ENCODE measurements at places on chromosomes 3 and 15. TPM values are rescaled to one million over a fixed set of nuclear protein-coding genes. Genes with fewer than 3 reads are reported as not detected.

The LTF gene
- not detected for total RNA-seq

The AP3B2 gene
- total RNA-seq: 0.16 TPM

The TEX55 gene
- not detected for total RNA-seq

The RAB5A gene
- total RNA-seq: 55.8 TPM

The TMA7 gene
- total RNA-seq: 312 TPM

The SKOR1 gene
- 0.09 TPM for total RNA-seq

The ERICH6 gene
- total RNA-seq: not detected

The GREM1 gene
- total RNA-seq: not detected

The PTX3 gene
- total RNA-seq: not detected

The GP9 gene
- total RNA-seq: not detected

The GOLGA8T gene
- total RNA-seq: not detected

The STRA6 gene
- 0.72 TPM for total RNA-seq

GRCh38 chr3:40779039-40779438, 254.3 kb downstream of the ZNF621 start:
- DNase-seq: no peak

DNA sequence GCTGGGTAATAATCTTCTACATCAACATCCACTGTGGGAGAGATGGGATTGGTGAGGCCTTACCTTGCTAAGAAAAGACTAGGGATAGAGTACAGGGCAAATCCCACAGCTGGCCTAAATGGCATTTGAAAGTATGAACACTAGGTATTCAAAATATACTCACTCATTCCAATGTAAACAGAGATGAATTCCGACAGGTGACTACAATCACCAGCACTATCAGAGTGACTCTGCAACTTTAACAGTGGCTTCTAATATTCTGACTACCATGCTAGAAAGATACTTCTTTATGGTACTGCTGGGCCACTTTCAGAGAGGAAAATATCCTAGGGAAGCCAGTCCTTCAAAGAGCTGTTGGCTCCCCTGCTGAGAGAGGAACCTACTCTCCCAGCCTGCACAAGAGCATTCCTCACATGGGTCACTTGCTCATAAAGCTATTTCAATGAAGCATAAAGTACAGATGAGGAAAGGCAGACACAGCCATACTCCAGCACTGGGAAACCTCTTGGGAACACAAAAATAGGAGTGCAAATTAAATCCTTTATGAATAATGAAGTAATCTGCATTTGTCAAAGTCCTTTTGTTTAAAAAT, 21.5 kb upstream of the MAN2C1 start:
- DNase-seq: no peak

DNA sequence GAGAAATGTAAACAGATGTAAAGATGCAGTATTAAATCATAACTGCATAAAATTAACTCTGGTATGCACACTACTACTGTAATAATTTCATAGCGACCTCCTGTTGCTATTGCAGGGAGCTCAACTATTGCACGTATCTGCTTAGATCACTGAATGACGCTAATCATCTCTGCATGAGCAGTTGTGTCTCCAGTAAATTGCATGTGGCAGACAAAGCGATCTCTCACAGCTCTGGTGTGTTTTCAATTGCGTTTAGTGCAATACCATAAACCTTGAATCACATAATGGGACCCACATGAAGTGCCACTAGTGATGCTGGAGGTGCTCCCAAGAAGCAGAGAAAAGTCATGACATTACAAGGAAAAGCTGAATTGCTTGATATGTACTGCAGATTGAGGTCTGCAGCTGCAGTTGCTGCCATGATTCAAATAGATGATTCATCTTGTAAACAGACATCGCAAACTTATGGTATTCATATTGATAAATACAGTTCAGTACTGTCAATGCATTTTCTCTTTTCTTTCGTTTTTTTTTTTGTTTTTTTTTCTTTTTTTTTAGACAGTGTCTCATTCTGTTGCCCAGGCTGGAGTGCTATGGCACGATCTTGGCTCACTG, 30.2 kb upstream of the LCTL start:
- no peak for DNase-seq

DNA sequence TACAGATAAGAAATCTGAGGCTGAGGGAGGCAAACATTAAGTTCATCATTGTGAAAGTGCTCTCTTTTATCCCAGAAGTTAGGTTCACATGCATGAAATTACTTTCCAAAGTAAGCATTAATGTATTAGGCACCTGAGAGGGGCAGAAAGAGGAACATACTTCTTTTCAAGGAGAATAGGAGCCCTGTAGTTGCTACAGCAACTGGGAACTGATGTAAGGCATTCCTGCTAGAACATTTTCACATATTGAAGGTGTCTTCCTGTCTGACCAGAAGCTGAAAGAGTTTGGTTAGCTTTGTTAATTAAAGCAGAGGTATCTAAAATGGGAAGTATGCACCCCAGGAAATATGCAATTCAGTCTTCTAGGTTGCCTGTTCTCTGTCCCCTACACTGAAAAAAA, 65.5 kb upstream of the ZBTB20 start:
- DNase-seq: no peak

GRCh38 chr3:160395297-160395696, 3.7 kb downstream of the IFT80 start:
- DNase-seq: no peak

DNA sequence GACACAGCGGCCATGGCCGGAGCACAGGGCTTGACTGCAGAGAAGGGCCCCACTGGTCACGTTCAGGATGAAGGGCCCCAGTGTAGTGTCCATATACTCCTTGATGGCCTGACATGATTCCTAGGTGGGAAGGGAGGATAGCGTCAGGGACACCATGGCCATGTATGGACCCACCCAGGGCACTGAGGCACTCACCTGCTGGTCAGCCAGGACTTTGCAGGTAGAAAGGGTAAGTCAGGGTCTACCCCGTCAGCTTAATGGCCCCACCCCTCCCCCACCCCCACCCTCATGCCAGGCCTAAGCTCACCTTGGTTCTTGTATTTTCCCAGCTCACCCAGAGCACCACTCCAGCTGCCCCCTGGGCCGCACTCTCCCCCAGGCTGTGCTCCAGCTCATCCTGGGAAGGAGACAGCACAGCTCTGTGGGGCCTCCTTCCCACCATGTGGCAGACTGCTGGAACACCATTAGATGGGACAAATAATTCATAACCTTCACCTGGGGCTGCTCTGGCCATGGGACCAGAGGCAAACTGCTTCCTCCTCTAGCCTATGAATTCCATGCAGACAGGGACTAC, 1.6 kb upstream of the HYAL3 start:
- no peak for DNase-seq

GRCh38 chr3:53821631-53822121, 24.5 kb downstream of the CHDH start:
- no peak for DNase-seq

DNA sequence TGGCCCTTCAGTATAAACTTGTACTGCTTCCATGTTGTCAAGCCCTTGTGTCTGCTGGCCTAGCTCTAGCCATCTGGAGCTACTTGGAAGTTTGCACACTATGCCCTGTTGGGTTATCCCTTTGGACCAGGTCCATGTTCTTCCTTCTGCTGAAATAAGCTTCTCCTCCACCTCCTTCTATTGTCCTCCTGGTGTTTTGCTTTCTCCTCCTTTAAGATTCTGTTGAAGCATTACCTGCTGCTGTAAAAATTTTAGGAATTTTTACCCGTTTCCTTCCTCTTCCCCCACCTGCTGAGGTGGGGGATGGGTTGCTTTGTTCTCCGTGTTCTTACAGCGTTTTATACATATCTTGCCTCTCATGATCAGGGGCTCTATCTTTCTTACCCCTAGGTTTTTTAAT, 51.7 kb downstream of the SH3GL3 start:
- no peak for DNase-seq

DNA sequence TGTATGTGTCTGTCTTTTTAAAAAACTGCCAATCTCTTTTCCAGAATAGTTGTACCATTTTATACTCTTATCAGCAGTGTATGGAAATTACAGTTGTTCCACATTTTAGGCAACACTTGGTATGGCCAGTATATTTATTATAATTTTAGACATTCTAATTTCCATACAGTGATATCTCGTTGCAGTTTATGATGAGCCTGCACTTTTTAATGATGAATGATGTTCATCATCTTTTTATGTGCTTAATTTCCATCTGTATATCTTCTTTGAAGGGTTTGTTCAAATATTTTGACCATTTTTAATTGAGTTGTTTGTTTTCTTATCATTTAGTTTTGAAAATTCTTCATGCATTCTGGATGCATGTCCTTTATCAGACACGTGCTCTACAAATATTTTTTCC, 57.0 kb upstream of the UBE2E2 start:
- no peak for DNase-seq

GRCh38 chr3:116300226-116300625, 145.1 kb downstream of the LSAMP start:
- DNase-seq: no peak

DNA sequence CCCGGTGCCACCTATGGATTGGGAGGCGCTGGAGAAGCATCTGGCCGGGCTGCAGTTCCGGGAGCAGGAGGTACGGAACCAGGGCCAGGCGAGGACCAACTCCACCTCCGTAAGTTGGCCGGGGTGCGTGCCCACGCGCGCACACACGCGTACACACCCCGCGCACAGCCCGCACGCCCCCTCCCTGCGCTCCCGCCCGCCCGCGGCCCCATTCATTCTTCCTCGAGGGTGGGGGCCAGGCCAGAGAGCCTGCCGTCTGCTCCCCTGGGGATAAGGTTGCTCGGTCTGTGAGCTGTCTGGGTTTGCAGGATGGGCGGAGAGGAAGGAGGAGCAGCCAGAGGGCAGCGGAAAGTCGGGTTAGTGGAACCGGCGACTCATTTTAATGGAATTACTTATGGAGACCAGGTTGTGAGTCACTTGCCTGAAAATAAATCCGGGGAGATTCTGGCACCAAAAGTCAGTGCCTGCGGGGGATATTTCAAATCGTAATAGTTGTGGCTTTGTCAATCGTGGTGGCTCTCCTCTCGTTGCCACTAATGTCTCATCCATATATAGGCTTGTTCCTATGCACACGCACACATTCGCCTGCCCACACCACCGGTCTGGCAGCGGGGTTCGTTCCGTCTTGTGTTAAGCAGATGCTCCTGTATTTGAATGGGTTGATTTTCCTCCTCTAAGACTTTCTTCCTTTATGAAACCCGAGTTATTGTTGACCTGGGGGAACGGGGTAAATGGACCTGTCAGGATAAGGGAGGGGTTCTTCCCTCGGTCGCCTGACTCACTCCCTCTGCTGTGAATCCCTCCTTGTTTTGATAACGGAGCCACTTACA, 223.4 kb upstream of the IL12A start:
- peak; percentile 26 for DNase-seq

- DNase-seq: no peak
These were observed 226.2 kb upstream of the CTNNB1 start for GRCh38 chr3:40973141-40973540.

GRCh38 chr3:119416873-119417272, 46.5 kb downstream of the TMEM39A start:
- no peak for DNase-seq

GRCh38 chr3:177478170-177478867, 281.0 kb upstream of the TBL1XR1 start:
- no peak for DNase-seq

- no peak for DNase-seq
These were observed 33.9 kb downstream of the PLD1 start for GRCh38 chr3:171776411-171776810.

DNA sequence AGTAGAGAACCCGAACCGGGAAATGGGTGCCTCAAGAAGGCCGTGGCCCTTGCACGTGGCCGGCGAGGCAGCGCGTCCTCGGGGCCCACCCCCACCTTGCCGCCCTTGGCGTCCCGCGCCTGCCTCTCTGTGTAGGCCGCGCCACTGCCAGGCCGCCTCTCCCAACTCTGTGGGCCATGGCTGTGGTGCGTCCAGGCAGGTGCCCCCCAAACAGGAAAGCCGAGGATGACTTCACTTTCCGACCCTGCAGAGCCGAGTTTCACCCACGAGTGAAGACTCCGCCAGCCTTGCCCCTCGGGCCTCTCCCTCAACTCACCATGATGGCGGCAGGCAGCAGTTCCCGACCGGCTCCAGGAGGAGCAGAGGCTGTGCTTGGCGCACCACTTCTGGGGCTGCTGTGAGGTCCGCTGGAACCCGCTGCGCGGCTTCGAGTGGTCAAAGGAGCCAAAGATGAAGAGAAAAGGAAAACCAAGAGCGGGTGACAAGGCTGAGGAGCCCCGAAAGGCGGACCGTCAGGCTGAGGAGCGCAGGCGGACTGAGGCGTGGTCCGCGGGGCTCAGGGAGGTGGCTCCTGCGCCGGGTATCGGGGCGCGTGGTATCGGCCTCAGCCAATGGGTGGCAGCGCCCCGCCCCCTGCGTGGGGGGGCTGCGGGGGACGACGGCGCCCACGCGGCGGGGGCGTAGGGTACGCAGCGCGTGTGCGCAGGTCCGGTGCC, at the start of gene DAZL:
Gene DAZL (minus strand): TSS at position 537 of the 716 bp plus-strand sequence. CDS start 218 bp downstream, at position 319.
- no peak for DNase-seq

- DNase-seq: no peak
These were observed 62.9 kb upstream of the ACAN start for GRCh38 chr15:88740356-88740755.

DNA sequence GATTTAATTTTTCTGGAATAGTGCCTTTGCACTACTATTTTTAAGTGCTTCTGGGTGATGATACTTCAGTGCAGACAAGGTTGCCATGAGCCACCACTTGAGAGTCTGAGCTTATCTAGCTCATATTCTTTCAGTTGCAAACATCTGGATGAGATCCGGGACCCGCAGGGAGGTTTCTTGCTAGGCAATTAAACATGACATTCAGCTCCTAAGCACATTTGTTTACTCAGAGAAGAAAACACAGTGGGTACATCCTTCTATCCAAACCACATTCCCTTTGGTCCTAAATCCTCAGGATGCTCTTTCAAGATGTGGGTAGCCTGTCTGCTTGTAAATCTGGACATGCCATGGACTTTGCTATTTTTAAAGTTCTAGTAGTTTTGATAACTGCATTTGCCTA, 12.0 kb downstream of the PLSCR1 start:
- DNase-seq: no peak

All from activated CD8-positive, alpha-beta T cell treated with anti-CD3 and anti-CD28 coated beads for 36 hours (primary cell).